ENCODE measurements at places on chromosomes 7 and 10.

GRCh38 chr10:63920926-63921325, 399.7 kb downstream of the REEP3 start:
- DNase-seq = no peak

GRCh38 chr7:71615017-71615416, 483.1 kb downstream of the GALNT17 start:
- DNase-seq = no peak

GRCh38 chr7:133023370-133024071, 58.4 kb downstream of the CHCHD3 start:
- no peak for DNase-seq

DNA sequence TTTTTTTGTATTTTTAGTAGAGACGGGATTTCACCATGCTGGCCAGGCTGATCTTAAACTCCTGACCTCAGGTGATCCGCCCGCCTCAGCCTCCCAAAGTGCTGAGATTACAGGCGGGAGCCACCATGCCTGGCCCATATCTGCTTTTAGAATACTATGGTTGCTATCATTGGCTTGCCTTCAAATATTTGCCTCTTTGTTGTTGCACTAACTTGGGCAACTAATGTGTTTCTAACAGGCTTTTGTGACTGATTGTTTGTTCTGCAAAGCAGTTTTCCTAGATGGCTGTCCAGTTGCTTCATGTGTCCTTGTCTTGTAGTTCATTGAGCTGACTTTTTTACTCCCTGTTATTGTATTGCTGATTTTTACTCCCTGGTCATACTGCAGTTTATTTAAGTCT, 9.7 kb downstream of the VDAC2 start:
- DNase-seq = no peak

GRCh38 chr10:25059990-25060389, 43.6 kb downstream of the THNSL1 start:
- peak; percentile 77 for DNase-seq

- DNase-seq = no peak
Measured at GRCh38 chr10:129760416-129760815, 203.7 kb downstream of the EBF3 start.

DNA sequence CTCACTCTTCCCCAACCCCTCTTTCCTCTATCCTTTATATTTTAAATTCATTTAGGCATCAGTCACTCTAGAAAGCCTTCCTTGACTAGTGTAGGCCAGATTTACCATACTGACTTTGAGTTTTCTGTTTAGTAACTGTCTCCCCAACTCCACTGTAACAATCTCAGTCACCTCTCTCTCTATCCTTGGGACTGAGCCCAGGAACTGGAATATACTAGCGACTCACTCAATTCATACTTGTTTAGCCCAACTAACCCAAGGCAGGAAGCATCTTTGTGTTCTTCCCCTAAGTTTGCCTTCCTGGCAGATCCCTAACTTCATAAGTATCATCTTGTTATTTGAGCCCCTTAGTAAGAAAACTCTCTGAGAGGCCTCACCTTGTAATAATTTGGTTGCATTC, 19.1 kb downstream of the PLCE1 start:
- DNase-seq = no peak

GRCh38 chr10:18211862-18212261, 71.6 kb downstream of the CACNB2 start:
- DNase-seq = no peak

GRCh38 chr10:1299041-1299726, 243.0 kb downstream of the WDR37 start:
- no peak for DNase-seq

GRCh38 chr7:156155988-156156733, 343.9 kb upstream of the SHH start:
- no peak for DNase-seq

- DNase-seq = no peak
Measured at GRCh38 chr7:75850235-75850634, 28.6 kb upstream of the RHBDD2 start.

DNA sequence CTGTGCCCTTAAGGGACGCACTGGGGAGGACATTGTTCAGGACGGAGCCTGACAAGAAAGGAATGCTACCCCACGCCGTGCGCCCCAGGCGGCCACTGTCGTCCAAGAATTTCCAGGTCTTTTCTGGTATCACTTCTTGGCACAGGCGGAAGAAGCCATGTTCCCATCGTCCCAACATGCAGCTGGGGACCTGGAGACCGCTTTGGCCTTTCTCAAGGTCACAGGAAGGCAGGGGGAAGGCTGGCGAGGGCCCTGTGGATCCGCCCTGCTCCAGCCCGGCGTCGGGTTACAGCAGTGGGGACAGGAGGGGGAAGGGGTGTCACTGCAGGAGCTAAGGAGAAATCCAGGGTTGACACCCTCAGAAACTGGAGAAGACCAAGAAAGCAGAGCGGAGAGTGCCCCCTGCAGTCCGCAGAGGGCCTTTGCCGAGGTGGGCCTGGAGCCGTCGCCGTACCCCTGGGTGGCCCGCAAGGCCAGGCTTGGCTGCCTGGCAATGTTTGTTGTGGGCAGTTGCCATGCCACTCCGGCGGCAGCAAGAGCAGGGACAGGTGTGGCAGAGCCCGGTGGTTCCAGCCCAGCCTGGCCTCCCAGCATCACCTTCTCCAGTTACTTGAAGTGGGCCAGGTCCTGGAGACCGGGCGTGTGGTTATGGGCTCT, 104.1 kb downstream of the LHPP start:
- DNase-seq = no peak

DNA sequence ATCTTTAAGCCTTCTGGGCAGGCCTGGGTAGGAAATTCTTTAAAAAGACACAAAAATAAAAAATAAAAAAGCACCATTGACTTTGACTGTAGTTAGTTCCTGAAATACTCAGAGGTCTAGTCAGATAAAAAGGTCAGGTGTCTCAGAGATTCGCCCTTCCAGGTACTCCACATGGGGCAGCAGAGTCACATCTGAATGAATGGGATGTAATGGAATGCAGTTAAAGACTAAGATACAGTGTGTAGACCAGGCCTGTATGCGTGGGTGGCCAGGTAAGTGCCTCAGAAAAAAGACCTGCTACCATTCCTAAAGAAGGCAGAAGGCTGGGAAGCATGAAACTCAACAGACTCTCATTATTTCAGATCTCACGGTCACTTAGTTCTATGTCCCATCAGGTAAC, 68.6 kb upstream of the SEM1 start:
- no peak for DNase-seq

GRCh38 chr7:22433710-22434460, 66.1 kb downstream of the STEAP1B start:
- DNase-seq = no peak

DNA sequence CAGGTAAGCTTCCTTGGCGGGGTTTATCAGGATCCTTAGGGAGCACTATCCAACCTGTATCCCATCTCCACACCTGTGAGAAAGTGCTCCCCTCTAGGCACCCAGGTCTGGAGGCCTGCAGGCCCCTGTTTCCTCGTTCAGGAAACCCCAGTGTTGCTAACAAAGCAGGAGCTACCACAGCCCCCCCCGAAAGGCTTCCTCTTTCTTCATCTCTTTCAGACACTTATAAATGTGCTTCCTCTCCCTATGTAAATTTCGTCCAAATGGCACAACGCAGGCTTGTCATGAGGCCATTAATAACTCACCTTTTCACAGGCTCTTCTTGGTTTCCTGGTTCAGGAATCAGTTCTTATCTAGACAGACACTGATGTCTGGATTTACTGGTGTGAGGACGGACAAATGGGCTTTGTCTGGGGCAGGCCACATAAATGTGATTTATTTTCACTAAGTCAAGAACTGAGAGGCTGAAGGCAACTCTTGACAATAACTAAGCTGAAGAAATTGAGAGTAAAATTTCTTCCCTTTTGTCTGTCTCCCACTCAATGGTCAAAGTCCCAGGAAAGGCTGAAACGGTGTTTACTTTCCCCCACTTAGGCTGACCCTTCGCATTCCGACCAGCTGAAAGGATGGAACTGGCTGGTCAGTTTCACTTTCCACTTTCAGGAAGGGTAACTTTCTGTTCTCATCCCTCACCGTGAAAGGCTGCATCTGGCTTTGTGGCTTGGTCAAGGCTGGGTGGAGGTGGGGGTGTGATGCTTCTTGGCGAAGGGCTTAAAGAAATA, 46.8 kb downstream of the PIK3AP1 start:
- DNase-seq = peak; percentile 78

GRCh38 chr10:31186225-31187000, 132.6 kb upstream of the ZEB1 start:
- no peak for DNase-seq

DNA sequence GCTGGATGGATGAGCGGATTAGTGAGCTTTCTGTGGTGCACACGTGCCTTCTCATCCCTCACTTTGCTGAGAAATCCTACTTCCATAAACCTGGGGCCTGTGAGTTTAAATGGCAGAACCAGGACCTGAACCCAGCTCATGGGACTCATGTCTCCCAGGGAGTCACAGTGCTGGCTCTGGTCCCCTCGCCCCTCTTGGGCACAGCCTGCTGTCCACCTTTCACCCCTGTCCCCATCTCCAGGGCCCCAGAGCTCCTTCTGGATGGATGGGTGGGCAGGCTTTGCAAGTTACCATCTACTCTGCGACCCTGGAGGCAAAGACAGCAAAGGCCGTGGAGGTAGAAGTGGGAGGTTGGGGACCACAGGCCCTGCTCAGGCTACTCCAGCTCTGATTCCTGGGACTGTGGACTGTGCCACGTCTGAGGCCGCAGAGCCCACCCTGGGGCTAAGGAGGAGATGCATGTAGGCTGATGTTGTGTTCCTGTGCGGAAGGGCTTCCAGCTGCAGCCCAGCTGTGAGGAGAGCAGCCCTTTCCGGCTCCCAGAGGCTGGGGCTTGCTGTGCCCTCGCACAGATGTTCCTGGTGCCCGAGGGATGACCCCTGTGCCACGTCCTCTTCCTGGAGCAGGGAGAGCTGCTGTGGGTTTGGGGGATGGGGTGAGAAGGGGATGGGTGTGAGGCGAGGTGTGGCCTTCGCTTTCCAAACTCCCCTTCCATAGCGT, 40.3 kb downstream of the PRF1 start:
- no peak for DNase-seq

DNA sequence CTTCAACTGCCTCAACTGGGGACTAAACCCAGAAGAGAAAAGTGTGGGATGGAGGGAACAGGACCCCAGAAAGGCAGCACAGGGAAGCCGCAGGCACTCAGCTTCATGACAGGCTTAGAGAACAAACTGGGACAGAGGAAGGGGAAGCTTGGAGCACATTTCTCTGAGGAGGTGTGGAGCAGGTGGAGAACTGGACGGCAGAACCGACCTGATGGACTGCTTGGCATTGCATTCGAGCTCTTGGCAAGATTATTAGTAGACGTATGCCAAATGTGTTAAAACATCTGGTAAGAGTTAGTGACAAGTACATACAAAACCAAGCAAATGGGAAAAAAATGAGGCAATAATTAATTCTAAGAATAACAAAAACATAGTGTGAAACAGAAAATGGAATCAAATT, 335.7 kb downstream of the SFMBT2 start:
- DNase-seq = no peak

DNA sequence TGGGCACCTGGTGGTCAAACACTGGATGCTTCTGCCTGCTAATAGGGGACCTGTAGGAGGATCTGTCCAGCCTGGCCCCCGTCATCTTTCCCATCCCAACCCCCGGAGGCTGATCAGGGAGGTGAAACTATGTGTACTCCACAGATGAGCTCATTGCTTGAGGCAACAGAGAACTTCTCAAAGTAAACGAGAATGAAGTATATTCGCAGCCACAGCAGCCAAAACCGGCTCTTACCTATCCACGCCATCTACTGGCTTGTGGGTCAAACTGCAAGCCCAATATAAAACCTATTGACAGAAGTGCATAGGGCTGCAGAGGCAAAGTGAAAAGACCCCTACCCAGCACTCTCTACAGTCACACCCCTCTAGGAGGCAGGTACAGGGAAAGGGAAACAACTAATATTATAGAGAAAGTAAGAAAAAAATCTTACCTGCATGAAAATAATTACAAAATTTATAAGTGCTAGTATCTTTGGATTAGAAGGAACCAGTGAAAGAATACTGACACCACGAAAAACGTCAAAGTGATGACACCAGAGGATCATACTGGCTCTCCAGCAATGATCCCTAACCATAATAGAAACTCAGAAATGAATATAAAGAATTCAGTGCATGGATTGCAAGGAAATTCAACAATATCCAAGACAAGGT, 973.5 kb downstream of the ANKRD7 start:
- peak; percentile 25 for DNase-seq

- DNase-seq = no peak
Measured at GRCh38 chr10:126565441-126565840, 105.1 kb downstream of the C10orf90 start.

- no peak for DNase-seq
Measured at GRCh38 chr10:71235808-71236207, 23.4 kb downstream of the UNC5B start.

DNA sequence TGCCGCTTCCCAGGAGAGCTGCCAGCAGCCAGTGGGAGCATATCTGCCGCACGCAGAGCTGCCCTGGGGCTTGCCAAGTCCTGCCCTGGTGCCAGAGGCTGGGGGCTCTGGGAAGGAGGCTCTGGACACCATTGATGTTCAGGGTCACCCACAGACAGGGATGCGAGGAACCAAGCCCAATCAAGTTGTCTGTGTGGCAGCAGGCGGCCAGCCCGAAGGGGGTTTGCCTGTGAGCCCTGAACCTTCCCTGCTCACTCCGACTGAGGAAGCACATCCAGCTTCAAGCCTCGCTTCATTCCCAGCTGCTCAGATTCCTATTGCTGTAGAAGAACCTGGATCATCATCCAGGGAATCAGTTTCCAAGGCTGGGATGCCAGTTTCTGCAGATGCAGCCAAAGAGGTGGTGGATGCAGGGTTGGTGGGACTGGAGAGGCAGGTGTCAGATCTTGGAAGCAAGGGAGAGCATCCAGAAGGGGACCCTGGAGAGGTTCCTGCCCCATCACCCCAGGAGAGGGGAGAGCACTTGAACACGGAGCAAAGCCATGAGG, 94.6 kb downstream of the TACC2 start:
- no peak for DNase-seq

- DNase-seq = no peak
Measured at GRCh38 chr10:98511876-98512275, 65.1 kb upstream of the HPS1 start.

DNA sequence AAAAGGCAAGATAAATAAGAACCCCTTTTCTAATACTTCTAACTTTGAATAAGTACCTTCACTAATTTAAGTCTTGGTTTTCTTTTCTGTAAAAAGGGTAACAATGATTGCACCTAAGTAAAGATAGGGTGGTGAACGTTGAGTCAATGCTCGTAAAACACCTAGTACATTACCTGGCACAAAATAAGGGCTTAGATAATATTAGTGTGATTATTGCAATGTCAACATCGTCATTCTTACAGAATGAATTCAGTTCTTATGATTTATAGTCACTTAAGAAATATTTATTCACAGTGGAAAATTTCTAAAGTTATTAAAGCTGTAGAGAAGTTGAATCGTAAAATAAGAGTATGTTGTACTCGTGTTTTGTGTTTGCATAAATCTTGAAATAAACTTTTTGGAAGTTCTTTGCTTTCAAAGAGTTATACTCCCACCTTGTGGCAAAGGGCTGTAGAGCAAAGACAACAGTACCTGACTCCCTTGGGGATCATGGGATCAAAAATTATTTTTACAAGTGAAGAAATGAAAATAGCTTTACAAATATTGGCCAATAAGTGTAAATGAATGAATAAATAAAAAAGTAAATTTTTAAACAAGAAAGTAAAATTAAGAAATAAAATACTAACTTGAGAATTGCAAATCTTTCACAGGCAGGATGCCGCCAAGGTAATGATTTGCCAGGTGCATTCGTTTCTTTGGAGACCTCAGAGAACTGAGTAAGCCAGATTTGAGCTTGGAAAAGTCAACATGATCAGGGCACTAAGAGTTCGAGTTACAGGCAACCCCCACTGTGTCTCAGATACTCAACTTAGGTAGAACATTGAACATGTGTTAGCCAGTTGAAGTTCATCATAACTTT, 285.8 kb upstream of the CACNA2D1 start:
- no peak for DNase-seq

GRCh38 chr10:50882540-50882983, 2.9 kb downstream of the A1CF start:
- DNase-seq = no peak
